SK-N-SH treated with all-trans-retinoic acid at 6 μM for 48 hours (cell line): ENCODE measurements at places on chromosomes 5 and 9.
A peak's percentile ranks its signal among the peaks of the same experiment; 100 is the strongest.

- ATAC-seq = no peak
These were observed 59.3 kb downstream of the RGS3 start for GRCh38 chr9:113522858-113523257.

- no peak for ATAC-seq
These were observed 824.3 kb downstream of the SEMA5A start for GRCh38 chr5:8721536-8721935.

GRCh38 chr9:83620841-83621636, 1.9 kb upstream of the IDNK start:
- ATAC-seq = peak; percentile 33

GRCh38 chr5:69167493-69167855, 524 bp downstream of the CCNB1 start:
- ATAC-seq = peak; percentile 22

- ATAC-seq = no peak
These were observed 175.5 kb upstream of the PAPPA start for GRCh38 chr9:115978091-115978490.

GRCh38 chr9:92059661-92060060, 55.6 kb downstream of the SPTLC1 start:
- no peak for ATAC-seq
